ENCODE measurements at places on chromosomes 16 and 17. TPM values are rescaled to one million over a fixed set of nuclear protein-coding genes. Genes with fewer than 3 reads are reported as not detected.

NPIPB8 gene
- total RNA-seq, result not detected

CSH2 gene
- not detected for total RNA-seq

PTX4 gene
- not detected for total RNA-seq

DPEP1 gene
- 0.53 TPM for total RNA-seq

SMIM36 gene
- total RNA-seq, result not detected

CUEDC1 gene
- total RNA-seq, result 10.4 TPM

KRTAP2-2 gene
- total RNA-seq, result not detected

FNDC8 gene
- not detected for total RNA-seq

MAP1LC3B gene
- total RNA-seq, result 32.2 TPM

MPP3 gene
- total RNA-seq, result 6.3 TPM

ZNF688 gene
- total RNA-seq, result 23.4 TPM

USP43 gene
- total RNA-seq, result 0.29 TPM

G6PC1 gene
- not detected for total RNA-seq

ITGB3 gene
- 11.5 TPM for total RNA-seq

SLC4A1 gene
- total RNA-seq, result not detected

GCGR gene
- total RNA-seq, result not detected

ARSG gene
- total RNA-seq, result 31.7 TPM

BRIP1 gene
- total RNA-seq, result 13.7 TPM

PLLP gene
- total RNA-seq, result 0.32 TPM

NLGN2 gene
- total RNA-seq, result 1.7 TPM

TPSD1 gene
- total RNA-seq, result not detected

ETV4 gene
- total RNA-seq, result 164 TPM

ZNF500 gene
- 10.6 TPM for total RNA-seq

ARHGAP27 gene
- 4.7 TPM for total RNA-seq

CHST4 gene
- not detected for total RNA-seq

PDILT gene
- total RNA-seq, result not detected

ZNF778 gene
- total RNA-seq, result 5.2 TPM

KRTAP4-1 gene
- not detected for total RNA-seq

HSBP1 gene
- 240 TPM for total RNA-seq

CIBAR2 gene
- not detected for total RNA-seq

P2RX1 gene
- total RNA-seq, result not detected

HP gene
- total RNA-seq, result not detected

NPIPA8 gene
- total RNA-seq, result not detected

SCARF1 gene
- 0.11 TPM for total RNA-seq

C1QTNF8 gene
- total RNA-seq, result not detected

EXOC3L1 gene
- total RNA-seq, result not detected

HSD17B1 gene
- 0.82 TPM for total RNA-seq

FSCN2 gene
- not detected for total RNA-seq

MPG gene
- 70.9 TPM for total RNA-seq

CCDC78 gene
- total RNA-seq, result 17.7 TPM

PYY gene
- total RNA-seq, result not detected

HSDL1 gene
- 41.1 TPM for total RNA-seq

MYCBPAP gene
- 1.5 TPM for total RNA-seq
